ENCODE measurements at places on chromosomes 7 and 10. TPM values are rescaled to one million over a fixed set of nuclear protein-coding genes. Genes with fewer than 3 reads are reported as not detected.

Gene FOXI2
- total RNA-seq: not detected

Gene PPP1R9A
- 62.0 TPM for total RNA-seq

Gene CDHR1
- 9.3 TPM for total RNA-seq

Gene SP8
- total RNA-seq: 0.18 TPM

Gene TMEM270
- total RNA-seq: not detected

Gene ZPBP
- not detected for total RNA-seq

Gene ASB10
- total RNA-seq: not detected

Gene TRPV6
- 0.27 TPM for total RNA-seq

Gene CRCP
- 38.9 TPM for total RNA-seq

Gene DYNC1I1
- total RNA-seq: 15.2 TPM

Gene FKBP14
- 15.1 TPM for total RNA-seq

Gene EBF3
- total RNA-seq: 185 TPM

Gene VSTM4
- total RNA-seq: 10.4 TPM

Gene ACTL6B
- total RNA-seq: 58.7 TPM

Gene WAC
- 130 TPM for total RNA-seq

Gene JCAD
- total RNA-seq: 19.0 TPM

Gene GOLGA7B
- 10.2 TPM for total RNA-seq

Gene ANKRD22
- not detected for total RNA-seq

Gene OPN4
- total RNA-seq: not detected

Gene HMX3
- not detected for total RNA-seq

Gene SEMA4G
- 11.0 TPM for total RNA-seq

Gene AOAH
- 3.4 TPM for total RNA-seq

Gene TBX20
- not detected for total RNA-seq

Gene NPY4R2
- total RNA-seq: 1.5 TPM

Gene OR9A2
- 2.6 TPM for total RNA-seq

Gene ADCY1
- total RNA-seq: 93.5 TPM

Gene MALRD1
- 2.3 TPM for total RNA-seq

Gene KIF11
- total RNA-seq: 16.2 TPM

Gene GPR26
- total RNA-seq: 12.0 TPM

Gene SEMA3A
- total RNA-seq: 36.0 TPM

Gene MYL10
- not detected for total RNA-seq

Gene RARRES2
- total RNA-seq: 4.1 TPM

Gene YAE1
- 60.2 TPM for total RNA-seq

Gene IGFBP3
- 19.4 TPM for total RNA-seq

Gene DUS4L
- 15.7 TPM for total RNA-seq

Data from cerebellum (tissue), 4 donors.